Esophagus squamous epithelium (tissue), 5 donors: ENCODE measurements at places on chromosomes 12 and 14. TPM values are rescaled to one million over a fixed set of nuclear protein-coding genes. Genes with fewer than 3 reads are reported as not detected.

GRCh38 chr12:57340104-57340503, 89.1 kb upstream of the STAC3 start:
- DNase-seq, result no peak

Gene ETFRF1
- total RNA-seq, result 24.8 TPM

Gene PRIMA1
- total RNA-seq, result 5.0 TPM

Gene BBOF1
- 3.3 TPM for total RNA-seq

Gene DNAH10
- not detected for total RNA-seq

Gene OR6C65
- total RNA-seq, result not detected

Gene TC2N
- total RNA-seq, result 32.4 TPM

- DNase-seq, result no peak
Measured at GRCh38 chr12:5708371-5708770, 236.7 kb downstream of the ANO2 start.

- no peak for DNase-seq
Measured at GRCh38 chr14:57018065-57018464, 207.8 kb upstream of the OTX2 start.

DNA sequence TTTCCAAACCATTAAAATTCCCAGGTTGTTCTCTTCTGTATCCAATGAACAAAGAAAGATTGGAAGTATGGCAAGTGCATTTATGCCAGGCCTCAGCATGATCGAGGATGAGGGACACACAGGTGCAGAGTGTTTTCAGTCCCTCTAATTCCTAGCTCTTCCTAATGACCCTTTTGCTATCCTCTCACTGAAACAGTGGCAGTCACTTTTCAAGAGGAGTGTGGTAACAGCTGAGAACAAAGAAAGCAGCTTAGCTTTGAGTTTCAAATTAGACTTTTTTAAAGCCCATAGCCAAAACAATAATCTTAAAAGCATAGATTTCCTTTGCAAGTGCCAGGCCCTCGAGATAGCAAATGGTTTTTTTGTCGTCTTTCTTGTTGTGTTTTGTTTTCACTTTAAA, 110.8 kb downstream of the KCNH5 start:
- no peak for DNase-seq

Gene TOMM20L
- not detected for total RNA-seq

Gene TAS2R31
- 1.7 TPM for total RNA-seq

Gene PPM1H
- total RNA-seq, result 0.76 TPM

GRCh38 chr12:121934309-121934664, 15.9 kb downstream of the CFAP251 start:
- DNase-seq, result no peak

DNA sequence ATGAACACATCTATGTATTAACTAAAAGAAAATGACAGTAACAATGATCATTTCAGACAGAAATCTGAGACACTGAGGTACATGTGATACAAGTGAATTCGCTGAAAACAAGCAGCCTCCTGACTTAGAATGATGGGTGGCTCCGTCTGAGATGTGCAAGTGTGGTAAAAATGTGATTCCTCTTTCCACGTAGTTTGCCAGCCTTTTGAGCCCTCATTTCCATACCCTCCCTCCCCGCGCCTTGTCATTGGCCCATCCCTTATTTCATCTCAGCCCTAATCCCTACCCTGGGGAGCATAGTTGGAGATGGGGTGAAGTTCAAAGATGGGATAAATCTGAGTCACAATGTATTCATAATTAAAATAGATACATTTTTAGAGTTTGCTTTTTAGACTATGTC, 107.8 kb downstream of the BMP4 start:
- no peak for DNase-seq

GRCh38 chr12:128531170-128531569, 264.2 kb downstream of the TMEM132C start:
- no peak for DNase-seq

DNA sequence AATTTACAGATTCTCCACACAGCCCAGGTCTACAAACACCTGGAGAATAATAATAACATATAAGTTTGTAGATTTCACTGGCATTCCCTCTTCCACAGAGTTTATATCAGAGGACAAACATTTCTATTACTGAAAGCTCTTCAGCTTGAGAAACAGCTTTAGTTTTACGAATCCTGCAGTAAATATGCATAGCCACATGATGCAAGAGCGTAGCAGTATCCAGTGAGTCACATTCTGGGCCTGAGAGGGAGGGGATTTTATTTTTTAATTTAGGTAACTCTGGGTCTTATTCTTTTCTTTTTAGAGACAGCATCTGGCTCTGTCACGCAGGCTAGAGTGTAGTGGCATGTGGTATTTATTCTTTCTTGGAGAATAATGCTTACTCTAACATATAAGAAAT, 1002.8 kb downstream of the TRHDE start:
- DNase-seq, result no peak

Gene SRGAP1
- 2.9 TPM for total RNA-seq

DNA sequence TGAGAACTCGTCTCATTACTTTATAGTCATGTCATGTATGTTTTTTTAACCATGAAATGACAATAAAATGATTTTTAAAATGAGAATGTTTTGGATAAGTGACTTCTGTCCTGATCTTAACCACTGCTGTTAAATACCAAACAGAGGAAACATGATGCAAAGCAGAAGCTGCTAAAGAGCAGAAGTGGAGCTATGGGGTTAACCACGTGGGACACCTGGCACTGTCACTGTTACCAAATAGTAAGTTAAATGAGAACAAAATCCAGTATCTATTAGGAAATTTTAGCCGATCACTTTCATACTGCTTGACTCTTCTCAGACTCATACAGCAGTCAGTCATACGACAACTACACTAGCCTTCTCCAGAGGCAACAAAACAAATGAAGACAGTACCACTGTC, 82.4 kb downstream of the SCAF11 start:
- DNase-seq, result no peak

GRCh38 chr14:21326972-21327371, 47.1 kb downstream of the RPGRIP1 start:
- no peak for DNase-seq

DNA sequence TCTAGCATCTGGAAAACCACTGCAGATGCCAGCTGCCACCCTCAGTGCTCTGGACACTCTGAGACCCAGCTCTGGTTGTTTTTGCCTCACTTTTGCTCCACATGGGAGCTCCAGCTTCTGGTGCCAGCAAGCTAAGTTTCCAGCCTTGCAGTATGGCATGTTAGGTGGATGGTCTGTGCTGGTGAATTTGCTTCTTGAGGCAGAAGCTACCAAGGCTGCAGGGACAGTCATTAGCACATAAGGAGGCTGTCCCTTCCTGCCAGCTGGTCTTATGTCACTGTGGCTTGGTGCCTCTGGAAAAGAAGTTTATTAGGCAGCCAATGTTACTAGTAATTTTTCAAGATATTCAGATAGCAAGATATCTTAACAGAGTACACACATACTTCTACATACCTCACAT, 64.2 kb upstream of the CSRP2 start:
- no peak for DNase-seq

- DNase-seq, result no peak
Measured at GRCh38 chr12:133120385-133121191, 9.5 kb downstream of the ZNF891 start.

Gene KRT78
- 207 TPM for total RNA-seq

Gene GPRC5A
- 9.3 TPM for total RNA-seq

Gene PRKD1
- total RNA-seq, result 10.7 TPM

DNA sequence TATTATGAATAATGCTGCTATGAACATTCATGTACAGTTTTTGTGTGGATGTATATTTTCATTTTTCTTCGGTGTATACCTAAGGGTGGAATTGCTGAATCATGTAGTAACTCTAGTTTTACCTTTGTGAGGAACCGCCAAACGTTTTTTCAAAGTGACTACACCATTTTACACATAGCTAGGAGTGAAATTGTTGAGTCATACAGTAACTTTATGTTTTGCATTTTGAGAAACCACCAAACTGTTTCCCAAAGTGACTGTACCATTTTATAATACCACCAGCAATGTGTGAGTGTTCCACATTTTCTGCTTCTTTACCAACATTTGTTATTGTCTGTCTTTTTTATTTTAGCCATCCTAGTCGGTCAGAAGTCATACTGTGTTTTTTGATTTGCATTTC, 3.1 kb upstream of the TPH2 start:
- DNase-seq, result no peak

DNA sequence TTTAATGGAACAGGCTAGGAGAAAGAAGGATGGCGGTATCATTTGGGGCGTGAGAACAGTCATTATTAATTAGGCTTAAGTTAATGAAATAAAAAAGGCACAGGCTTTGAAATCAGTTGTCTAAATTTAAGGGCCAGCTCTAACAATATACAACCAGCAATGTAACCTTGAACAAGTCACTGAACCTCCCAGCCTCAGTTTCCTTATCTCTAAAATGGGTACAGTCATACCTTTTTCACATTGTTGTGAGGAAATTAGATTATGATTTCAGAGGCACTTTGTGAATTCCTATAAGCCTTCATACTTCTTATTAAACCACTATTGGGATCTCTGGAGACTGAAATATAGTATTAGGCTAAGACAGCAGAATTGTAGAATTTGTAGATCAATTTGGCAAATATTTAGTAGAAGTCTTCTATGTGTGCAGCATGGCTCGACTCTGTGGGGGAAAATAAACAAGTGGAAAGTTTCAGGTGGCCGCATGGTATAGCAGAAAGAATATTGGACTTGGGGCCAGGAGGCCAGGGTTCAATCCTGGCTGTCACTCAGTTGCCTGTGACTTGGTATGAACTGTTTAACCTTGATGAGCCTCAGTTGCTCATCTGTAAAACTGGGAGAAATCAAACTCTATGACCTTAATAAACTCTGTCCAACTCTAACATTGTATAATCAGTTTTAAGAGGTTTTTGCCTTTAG, 117.7 kb downstream of the ETV6 start:
- DNase-seq, result no peak

Gene GARIN6
- total RNA-seq, result not detected
